Effector memory CD8-positive, alpha-beta T cell (primary cell): ENCODE measurements at places on chromosomes 11 and 22.
A peak's percentile ranks its signal among the peaks of the same experiment; 100 is the strongest.

- no peak for DNase-seq
Measured at GRCh38 chr11:1381793-1382425, 7.8 kb upstream of the BRSK2 start.

- DNase-seq, result no peak
Measured at GRCh38 chr11:104771763-104772162, 126.5 kb downstream of the CASP12 start.

GRCh38 chr11:27392278-27393114 lies 29.5 kb upstream of the CCDC34 start:
- no peak for DNase-seq

- DNase-seq, result peak; percentile 61
Measured at GRCh38 chr11:128772814-128773213, 78.9 kb downstream of the FLI1 start.

DNA sequence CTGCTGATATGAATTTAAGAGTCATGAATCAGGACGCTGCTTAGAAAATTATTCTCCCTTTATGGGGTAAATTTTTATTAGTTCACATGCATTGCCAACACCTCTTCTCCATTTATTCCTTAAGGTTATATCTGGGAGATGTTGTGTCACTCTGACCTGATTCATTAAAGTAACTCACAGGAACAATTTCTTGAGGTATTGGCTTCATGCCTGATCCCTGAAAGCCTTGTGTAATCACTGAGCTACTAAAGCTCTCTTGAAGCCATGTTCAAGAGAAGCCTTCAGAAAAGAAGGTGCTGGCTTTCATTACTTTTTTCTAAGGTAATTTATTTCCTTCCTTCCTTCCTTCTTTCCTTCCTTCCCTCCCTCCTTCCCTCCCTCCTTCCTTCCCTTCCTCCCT lies 420.6 kb downstream of the RAB38 start:
- no peak for DNase-seq

DNA sequence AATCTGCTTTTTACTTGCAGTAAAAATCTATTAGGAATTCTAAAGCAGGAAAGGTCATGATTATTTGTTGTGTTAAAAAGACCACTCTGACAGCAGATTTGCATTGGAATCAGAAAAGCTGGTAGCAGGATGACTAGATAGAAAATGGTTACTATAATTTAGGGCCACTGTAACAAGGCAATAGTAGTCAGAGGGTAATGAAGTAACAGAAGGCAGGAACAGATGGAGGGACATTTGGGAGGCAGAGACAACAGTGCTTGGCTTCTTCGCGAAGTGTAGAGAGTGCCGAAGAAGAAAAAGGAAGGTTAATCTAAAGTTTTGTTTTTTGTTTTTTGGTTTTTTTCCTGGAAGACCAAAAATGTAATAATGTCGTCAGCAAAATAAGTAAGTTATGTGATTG lies 129.8 kb upstream of the SLC5A12 start:
- DNase-seq, result no peak

DNA sequence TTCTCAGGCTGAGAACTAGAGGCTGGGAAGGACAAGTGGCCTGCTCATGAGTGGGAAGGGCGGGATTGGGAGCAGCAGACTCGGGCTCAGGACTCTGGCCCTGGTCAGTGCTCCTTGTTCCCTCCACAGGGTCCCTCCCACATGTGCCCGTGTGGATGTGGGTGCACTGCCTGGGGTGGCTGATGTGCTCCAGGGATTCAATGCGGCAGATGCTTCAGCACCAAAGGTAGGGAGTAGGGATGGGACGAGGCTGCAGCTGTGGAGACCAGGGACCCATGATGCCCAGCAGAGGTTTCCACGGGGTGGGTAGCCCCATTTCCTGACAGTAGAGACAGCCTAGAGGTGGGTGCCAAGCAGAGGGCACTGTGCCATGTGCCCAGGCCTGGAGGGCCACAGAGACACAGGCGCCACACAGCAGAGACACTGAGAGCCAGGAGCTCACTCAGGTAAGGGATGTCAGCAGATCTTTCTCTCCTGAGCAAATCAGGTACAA lies 89.5 kb downstream of the GGTLC2 start:
- DNase-seq, result no peak

DNA sequence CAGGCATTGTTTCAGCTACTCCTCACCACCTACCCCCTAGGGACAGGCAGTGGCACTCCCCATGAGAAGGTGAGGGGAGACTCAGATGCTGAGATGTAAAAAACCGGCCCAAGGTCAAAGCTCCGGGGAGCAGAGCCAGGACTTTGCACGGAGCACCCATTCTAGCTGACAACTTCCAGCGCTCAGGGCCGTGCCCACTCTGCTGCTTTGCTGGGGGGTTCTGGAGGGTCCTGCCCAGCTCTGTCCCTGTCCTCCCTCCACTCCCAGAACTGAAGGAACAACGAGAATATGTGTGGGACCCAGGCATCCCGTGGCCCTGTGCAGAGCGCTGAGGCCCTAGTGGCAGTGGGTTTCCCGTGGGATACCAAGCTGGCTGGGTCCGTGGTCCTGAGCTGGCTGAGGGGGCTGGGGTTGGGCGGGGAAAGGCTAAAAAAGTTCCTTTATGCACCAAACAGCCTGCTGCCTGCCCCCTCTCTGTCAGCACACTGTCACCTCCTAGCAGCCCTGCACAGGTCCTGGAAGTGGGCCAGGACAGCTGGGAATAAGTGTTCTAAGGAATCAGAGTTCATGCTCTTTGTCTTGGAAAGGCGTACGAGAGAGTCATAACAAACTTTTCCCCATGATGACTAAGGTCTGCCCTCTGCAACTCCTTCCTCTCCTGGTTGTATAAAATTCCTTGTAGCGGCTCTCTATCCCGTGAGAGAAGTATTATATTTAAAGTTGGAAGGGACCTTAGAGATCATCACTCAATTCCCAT lies 1.9 kb downstream of the MS4A10 start:
- no peak for DNase-seq

DNA sequence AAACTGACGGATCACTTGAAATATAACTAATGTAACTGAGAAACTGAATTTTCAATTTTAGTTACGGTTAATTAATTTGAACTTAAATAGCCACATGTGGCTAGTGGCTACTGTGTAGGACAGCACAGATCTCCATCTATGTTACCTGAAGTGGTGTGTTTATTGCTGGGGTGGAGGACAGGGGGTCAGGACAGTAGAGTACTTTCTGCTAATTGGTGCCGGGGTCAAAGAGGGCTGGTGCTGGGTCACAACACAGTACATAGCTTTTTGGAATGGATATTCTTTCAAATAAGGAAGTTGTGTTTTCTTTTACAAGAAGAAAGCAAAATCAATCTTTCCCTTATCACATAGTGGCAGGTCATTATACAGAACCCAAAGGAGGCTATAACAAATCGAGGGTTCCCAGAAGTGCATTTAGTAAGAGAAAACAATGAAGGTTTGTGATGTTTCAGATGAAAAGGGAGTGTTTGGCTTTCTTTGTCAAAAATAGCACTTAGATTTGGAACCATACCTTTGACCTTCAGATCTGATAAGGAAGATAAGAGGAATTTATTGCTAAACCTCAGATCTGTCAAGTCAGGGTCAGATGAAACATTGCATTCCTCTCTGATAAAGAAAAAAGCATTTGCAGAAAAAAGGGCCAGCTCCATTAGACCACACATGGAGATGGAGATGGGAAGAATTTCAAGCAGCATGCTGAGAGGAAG lies 384.5 kb downstream of the AASDHPPT start:
- no peak for DNase-seq

- DNase-seq, result no peak
Measured at GRCh38 chr11:78290293-78291176, 101.8 kb downstream of the USP35 start.

DNA sequence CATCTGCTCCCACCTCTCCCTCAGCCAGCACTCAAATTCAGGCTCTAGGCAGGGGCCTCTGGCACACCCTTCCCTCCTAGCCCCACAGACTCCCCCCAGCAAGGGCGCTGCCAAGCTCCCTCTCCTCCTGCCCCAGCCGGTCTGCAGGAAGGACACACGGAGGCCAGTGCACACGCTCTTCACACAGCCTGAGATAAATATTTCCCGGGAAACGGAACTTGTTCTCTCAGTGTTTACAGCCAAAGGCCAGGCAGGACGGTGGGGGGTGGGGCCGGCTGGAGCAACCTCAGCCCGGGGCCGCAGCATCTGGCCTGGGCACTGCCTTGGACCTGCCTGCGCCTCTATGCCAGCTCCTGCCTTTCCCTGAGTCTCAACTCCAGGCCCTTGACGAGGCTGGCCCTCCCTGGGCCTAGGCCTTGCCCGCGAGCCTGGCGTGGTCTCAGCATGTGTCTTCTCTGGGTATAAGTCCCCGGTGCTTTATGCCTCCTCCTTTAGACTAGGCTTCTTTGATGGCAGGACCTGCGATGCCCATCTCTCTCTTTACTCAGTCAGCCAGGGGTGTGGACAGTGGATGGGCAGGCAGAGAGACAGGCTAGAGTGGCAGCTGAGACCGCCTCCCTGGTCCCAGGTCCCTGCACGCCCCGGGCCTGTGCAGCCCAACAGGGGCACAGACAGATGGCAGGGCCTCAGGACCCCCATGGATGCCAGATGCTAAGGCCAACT lies 48.4 kb downstream of the PDE2A start:
- no peak for DNase-seq

GRCh38 chr22:28395920-28396753 lies 283.5 kb downstream of the TTC28 start:
- DNase-seq, result no peak

DNA sequence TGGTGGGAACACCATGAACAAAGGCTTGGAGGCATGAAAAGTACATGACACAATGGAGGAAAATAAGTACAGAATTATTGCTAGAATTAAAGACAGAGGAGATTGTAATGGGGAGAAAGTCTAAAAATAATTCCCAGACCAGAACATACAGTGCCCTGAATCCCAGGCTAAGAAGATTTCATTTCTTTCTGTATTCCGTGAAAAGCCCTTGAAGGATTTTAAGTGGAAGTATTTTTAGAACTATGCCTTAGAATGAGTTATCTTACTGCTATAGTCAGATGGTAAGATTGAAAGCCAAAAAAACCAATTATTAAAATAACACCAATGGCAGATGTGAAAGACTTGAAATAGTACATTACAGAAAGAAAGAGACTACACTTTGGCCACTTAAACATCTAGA lies 36.1 kb upstream of the SLC5A12 start:
- no peak for DNase-seq

- no peak for DNase-seq
Measured at GRCh38 chr11:120773501-120774031, 250.3 kb upstream of the TBCEL start.

- no peak for DNase-seq
Measured at GRCh38 chr11:69148377-69148762, 7.4 kb upstream of the SMIM38 start.

DNA sequence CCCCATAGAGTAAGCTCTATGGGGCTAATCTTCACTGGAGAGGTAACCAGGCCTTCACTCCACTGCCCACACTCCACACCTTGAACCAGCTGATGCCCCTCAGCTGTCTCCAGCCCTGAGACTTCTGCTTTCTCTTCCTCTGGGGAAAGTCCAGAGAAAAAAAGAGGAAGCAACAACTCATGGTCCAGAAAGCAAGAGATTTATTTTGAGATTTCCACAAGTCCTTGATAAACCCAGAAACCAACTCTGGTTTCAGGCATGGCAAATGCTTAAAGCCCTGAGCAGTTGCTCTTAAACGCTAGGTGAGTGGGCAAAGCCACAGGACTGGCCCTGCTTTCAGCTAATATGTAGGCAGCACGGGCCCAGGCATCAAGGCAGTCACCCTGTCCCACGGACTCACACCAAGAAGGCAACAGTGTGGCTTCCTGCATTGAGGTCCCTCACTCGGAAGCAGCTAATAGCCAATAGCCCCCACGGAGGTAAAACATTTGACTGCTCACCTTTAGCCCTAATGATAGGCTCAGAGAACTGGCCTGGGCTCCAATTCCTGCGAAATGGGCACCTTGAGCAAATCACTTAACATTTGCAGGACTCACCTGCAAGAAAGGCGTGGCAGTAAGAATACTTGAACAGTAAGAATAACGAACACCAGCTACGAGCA lies 4.3 kb downstream of the CYB561A3 start:
- no peak for DNase-seq

DNA sequence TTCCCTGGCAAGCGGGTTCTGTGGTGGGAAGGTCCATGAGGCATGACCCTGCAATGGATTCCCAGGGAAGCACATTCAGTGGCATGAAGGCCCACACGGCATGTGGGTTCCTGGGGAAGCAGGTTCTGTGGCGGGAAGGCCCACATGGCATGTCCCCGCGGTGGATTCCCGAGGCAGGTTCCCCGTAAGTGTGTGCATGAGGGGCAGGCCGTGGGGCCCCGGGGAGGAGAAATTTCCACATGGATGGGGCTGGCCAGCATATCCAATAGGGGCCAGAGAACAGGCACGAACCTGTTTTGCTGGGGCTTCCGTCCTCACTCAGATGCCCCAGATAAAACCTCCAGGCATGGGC lies 83.7 kb downstream of the PHF21B start:
- no peak for DNase-seq

- DNase-seq, result no peak
Measured at GRCh38 chr11:118529584-118530175, 1.3 kb upstream of the TMEM25 start.

DNA sequence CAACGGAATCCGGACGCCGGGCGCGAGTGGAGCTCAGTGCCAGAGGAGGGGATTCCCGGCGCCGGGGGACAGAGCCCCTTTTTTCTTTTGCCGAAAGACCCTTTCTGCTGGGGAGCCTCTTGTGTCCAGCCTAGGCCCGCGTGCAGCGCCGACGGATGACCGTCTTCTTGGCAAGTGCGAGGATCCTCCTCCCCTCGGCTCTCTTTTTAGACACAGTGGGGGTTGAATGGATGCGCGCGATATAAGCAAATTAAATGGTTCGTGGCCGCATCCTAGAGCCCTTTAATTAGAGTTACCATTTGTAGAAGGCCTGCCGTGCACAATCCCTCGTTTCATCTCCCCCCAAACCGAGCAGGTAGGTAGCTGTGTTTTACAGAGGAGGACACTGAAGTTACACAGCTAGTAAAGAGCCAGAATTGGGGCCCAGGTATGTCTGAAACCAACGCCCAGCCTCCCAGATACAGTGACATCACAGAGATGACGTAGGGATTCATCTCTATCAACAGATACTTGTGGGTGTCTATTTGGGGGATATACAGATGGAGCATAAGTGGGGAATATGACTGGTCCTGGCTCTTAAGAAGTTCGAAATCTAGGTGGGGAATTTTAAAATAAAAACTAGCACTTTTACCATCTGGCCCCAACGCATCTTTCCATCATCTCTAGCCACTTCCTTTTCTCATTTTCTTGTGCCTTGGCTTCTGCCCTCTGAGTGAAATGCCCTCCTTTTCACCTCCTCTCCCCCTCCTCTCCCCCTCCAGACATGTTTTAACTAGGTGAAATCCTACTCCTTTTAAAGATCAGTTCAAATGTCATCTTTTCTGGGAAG lies 875 bp downstream of the TCP11L1 start:
- DNase-seq, result peak; percentile 27

DNA sequence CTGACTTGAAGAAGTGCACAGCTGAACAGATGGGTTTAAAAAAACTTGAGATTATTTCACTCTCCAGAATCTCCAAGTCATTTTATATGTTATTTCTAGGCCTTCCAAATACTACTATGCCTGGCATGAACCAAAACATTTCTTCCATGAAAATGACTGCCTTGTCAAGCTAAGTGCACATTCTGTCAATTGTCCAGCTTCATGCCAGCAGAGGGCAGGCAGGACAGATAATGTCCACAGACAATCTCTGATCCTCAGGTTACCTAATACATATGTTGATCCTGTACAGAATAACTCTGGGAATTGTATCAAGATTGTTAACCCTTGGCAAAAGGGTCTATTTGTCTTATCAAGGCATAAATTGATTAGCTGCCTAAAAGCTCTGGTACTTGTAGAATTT lies 229.5 kb downstream of the AASDHPPT start:
- DNase-seq, result no peak
